ENCODE measurements at places on chromosomes 12 and 14. TPM values are rescaled to one million over a fixed set of nuclear protein-coding genes. Genes with fewer than 3 reads are reported as not detected.
A peak's percentile ranks its signal among the peaks of the same experiment; 100 is the strongest.

The MGST1 gene
- 354 TPM for total RNA-seq

DNA sequence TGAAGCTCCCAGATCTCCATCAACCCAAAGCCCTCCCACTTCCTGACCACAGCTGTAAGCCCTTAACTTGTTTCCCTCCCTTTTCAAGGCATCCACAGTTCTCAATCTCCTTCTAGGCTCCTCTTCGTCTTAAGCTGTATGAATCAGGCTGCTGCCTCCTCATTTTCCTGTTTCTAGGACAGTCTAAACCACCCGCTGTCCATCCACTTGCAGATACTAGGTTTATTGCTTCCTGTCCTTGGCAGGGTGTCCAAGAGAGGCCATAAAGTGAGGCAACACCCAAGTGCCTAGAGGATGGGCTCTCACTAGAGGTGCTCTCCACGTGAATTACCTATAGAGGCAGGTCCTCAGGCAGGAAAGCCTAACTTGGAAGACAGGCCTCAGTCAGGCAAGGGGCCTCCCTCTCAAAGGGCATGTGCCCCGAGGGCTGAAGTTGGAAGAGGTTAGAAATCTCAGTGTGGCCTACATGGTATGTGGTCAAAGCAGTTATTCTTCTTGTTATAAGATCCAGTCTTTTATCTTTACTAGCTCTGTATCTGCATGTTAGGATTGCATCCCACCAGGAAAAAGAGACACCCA is 8.8 kb upstream of the TMEM106C start:
- DNase-seq = no peak
- H3K27ac ChIP-seq = no peak overlapping the region
- peaks cover 13% of the 10 kb centered on the region for H3K36me3 ChIP-seq

GRCh38 chr12:75756771-75757170 is 245.4 kb upstream of the KRR1 start:
- H3K27me3 ChIP-seq = no peaks in the 10 kb centered on the region
- H3K4me1 ChIP-seq = peaks cover 13% of the 10 kb centered on the region
- no peak overlapping the region for H3K27ac ChIP-seq
- no peak overlapping the region for H3K4me3 ChIP-seq
- H3K36me3 ChIP-seq = no peaks in the 10 kb centered on the region

The TTC9 gene
- 34.2 TPM for total RNA-seq

DNA sequence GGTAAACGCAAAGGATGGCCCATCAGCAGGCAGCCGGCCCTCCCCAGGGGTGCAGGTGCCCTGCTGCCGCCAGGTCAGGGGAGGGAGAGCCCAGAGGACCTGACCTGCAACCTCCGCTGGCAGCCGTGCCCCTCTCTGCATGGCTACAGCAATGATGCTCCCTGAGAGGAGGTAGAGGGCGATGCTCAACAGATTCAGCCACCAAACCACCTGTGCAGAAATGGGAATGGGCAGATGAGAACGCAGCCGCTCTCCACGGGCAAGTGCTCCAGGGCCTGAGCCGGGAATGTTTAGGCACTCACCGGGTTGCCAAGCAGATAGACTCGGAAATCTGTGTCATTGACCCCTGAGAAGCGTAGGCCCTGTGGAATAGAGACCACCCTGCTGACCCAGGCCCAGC is 8.7 kb upstream of the NGB start:
- no peaks in the 10 kb centered on the region for H3K27me3 ChIP-seq
- H3K4me3 ChIP-seq = no peak overlapping the region
- peaks cover 5% of the 10 kb centered on the region for H3K36me3 ChIP-seq
- DNase-seq = no peak

The LRRC10 gene
- not detected for total RNA-seq

DNA sequence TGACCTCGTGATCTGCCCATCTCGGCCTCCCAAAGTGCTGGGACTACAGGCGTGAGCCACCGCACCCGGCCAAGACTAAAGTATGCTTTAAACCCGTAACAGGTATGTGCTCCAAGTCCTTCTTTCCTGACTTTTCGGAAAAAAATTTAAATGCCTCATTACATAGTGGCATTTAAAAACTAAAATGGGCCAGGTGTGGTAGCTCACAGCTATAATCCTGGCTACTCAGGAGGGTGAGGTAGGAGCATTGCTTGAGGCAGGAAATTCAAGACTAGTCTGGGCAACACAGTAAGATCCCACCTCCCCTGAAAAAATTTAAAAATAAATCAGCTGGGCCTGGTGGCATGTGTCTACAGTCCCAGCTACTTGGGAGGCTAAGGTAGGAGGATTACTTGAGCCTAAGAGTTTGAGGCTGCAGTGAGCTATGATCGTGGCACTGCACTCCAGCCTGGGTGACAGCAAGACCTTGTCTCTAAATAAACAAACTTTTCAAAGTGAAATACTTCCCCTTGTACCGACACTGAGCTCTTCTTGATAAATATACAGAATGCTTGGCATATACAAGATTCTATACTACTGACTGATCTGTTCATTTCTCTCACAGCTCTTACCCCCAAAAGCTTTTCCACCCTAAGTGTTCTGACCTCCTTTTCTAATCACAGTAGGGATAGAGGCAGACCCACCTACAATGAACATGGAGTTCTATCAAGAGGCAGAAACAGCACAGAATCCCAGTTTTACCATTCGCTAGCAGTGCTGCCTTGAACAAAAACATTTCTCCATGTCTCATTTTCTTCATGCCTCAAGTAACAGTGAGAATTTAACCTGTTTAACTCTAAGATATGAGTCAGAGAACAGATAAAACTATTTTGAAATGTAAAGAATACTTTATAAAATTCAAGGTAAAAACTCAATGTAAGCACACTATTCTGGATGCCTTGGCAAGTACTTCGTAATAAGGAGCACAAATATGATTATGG is 7.9 kb downstream of the PPP4R3A start:
- DNase-seq = no peak
- peaks cover 11% of the 10 kb centered on the region for H3K36me3 ChIP-seq
- peaks cover 10% of the 10 kb centered on the region for H3K4me1 ChIP-seq
- H3K27me3 ChIP-seq = no peaks in the 10 kb centered on the region
- no peak overlapping the region for H3K27ac ChIP-seq
- no peak overlapping the region for H3K4me3 ChIP-seq

GRCh38 chr12:46292754-46293402 is 24.0 kb upstream of the SLC38A1 start:
- no peaks in the 10 kb centered on the region for H3K27me3 ChIP-seq
- H3K36me3 ChIP-seq = no peaks in the 10 kb centered on the region
- no peaks in the 10 kb centered on the region for H3K4me1 ChIP-seq
- no peak overlapping the region for H3K27ac ChIP-seq

GRCh38 chr14:49314737-49315136 is 271.4 kb downstream of the RPS29 start:
- no peak overlapping the region for H3K4me3 ChIP-seq
- H3K4me1 ChIP-seq = no peaks in the 10 kb centered on the region
- DNase-seq = no peak
- H3K27ac ChIP-seq = no peak overlapping the region

- no peaks in the 10 kb centered on the region for H3K27me3 ChIP-seq
- no peak overlapping the region for H3K4me3 ChIP-seq
- no peaks in the 10 kb centered on the region for H3K36me3 ChIP-seq
- DNase-seq = no peak
- H3K4me1 ChIP-seq = no peaks in the 10 kb centered on the region
Observed at GRCh38 chr14:92615451-92615850, 101.9 kb downstream of the RIN3 start.

The TC2N gene
- 42.1 TPM for total RNA-seq

GRCh38 chr12:53214687-53215455 is 7.8 kb upstream of the ITGB7 start:
- peak; percentile 60 for DNase-seq
- peaks cover 11% of the 10 kb centered on the region for H3K27me3 ChIP-seq
- H3K4me1 ChIP-seq = peaks cover 50% of the 10 kb centered on the region
- H3K27ac ChIP-seq = peak overlapping the region; percentile 76

The SYCP3 gene
- total RNA-seq = 0.07 TPM

DNA sequence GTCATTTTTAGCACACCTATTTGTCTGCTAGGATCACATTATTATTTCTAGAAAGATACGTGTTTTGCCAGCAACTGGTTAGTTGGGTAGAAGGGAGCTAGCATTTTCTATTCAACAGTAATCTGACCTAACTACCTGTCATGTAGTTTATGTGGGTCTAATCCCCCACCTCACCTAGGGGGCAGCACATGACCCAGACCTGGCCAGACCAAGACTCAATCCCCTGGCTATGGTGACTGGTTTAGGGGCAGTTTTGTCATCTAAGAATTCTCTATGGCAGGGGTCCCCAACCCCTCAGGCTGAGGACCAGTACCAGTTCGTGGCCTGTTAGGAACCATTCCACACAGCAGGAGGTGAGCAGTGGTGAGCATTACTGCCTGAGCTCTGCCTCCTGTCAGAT is 29.5 kb upstream of the EVL start:
- no peak overlapping the region for H3K27ac ChIP-seq
- DNase-seq = peak; percentile 29
- no peaks in the 10 kb centered on the region for H3K4me1 ChIP-seq
- no peak overlapping the region for H3K4me3 ChIP-seq
- no peaks in the 10 kb centered on the region for H3K36me3 ChIP-seq

GRCh38 chr12:75662511-75663159 is 151.2 kb upstream of the KRR1 start:
- no peak for DNase-seq
- H3K36me3 ChIP-seq = no peaks in the 10 kb centered on the region
- 0 out of 2 replicates have a peak, but pooled peaks cover 7% of the 10 kb centered on the region for H3K4me1 ChIP-seq
- H3K27ac ChIP-seq = no peak overlapping the region

DNA sequence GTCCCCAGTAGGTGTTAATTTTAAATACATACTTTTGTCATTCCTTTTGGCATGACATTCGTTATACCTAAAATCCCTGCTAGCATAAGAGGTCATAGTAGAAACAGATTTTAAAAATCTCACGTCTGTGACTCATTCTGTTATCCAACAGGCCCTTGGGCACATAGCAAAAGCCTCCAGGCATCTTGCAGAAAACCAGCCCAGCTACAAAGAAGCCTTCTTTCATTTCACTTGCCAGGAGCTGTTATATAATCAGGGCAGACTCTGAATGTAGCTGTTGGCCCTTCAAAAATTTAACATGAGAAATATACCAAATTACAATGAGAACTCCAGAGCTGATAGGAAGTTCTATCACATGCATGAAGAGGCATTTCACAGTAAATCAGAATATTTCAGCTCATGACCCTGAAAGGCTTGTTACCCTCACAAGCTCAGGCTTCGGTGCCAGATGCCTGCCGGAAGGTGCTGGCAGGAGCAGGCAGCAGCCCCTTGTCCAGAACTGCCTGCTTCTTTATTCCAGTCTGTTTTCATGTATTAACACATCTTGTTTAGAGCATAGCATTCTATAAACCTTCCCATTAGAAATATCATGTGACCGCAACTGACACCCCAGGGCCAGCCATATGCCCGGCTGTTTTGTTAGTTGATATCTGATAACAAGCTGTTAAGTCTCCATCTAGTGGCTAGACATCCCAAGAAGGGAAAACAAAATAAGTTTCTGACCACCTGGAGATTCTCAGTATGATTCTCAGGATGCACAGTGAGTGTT is 17.8 kb downstream of the E2F7 start:
- DNase-seq = no peak
- no peak overlapping the region for H3K27ac ChIP-seq
- no peaks in the 10 kb centered on the region for H3K27me3 ChIP-seq
- H3K4me1 ChIP-seq = no peaks in the 10 kb centered on the region
- peaks cover 57% of the 10 kb centered on the region for H3K36me3 ChIP-seq

GRCh38 chr14:90547250-90547649 is 150.4 kb downstream of the CALM1 start:
- no peaks in the 10 kb centered on the region for H3K36me3 ChIP-seq
- DNase-seq = no peak
- H3K4me3 ChIP-seq = no peak overlapping the region
- peaks cover 6% of the 10 kb centered on the region for H3K4me1 ChIP-seq
- H3K27ac ChIP-seq = no peak overlapping the region
- H3K27me3 ChIP-seq = no peaks in the 10 kb centered on the region

The CAPZA3 gene
- total RNA-seq = not detected

The MYO1H gene
- total RNA-seq = not detected

The ACOT4 gene
- total RNA-seq = 3.7 TPM

The PLXNC1 gene
- total RNA-seq = 6.5 TPM

GRCh38 chr12:117085318-117085947 is 13.8 kb downstream of the TESC start:
- no peak overlapping the region for H3K27ac ChIP-seq
- H3K4me1 ChIP-seq = no peaks in the 10 kb centered on the region
- no peaks in the 10 kb centered on the region for H3K27me3 ChIP-seq
- DNase-seq = no peak

The IKZF4 gene
- 12.2 TPM for total RNA-seq

The NGDN gene
- 67.1 TPM for total RNA-seq

The DAO gene
- total RNA-seq = not detected

The MGP gene
- not detected for total RNA-seq

The LUM gene
- total RNA-seq = not detected

GRCh38 chr14:69632164-69632563 is 20.8 kb downstream of the SUSD6 start:
- no peaks in the 10 kb centered on the region for H3K36me3 ChIP-seq
- no peak overlapping the region for H3K4me3 ChIP-seq
- no peak for DNase-seq

DNA sequence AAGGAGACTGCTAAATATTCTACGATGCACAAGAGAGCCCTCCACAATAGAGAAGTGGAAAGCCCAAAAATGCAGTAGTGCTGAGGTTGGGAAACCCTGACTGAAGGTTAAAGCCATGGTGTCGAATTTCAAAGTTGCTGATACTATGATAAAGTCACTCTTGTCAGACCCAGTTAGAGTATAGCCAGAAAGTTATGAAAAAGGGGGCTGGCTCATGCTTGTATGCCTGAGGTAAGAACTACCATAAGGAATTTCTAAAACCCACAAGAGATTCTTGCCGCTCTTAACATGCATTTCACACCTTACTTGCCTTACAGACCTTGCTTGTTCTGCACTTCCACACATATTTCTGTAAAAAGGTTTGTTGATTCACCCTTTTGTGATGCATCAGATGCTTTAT is 184.6 kb downstream of the SLC6A15 start:
- peak; percentile 65 for DNase-seq
- H3K36me3 ChIP-seq = no peaks in the 10 kb centered on the region
- H3K27me3 ChIP-seq = no peaks in the 10 kb centered on the region
- H3K27ac ChIP-seq = no peak overlapping the region

The IGF1 gene
- total RNA-seq = not detected

- H3K27me3 ChIP-seq = no peaks in the 10 kb centered on the region
- no peak for DNase-seq
- H3K4me1 ChIP-seq = no peaks in the 10 kb centered on the region
- no peak overlapping the region for H3K27ac ChIP-seq
Observed at GRCh38 chr14:55482936-55483605, 42.7 kb upstream of the TBPL2 start.

DNA sequence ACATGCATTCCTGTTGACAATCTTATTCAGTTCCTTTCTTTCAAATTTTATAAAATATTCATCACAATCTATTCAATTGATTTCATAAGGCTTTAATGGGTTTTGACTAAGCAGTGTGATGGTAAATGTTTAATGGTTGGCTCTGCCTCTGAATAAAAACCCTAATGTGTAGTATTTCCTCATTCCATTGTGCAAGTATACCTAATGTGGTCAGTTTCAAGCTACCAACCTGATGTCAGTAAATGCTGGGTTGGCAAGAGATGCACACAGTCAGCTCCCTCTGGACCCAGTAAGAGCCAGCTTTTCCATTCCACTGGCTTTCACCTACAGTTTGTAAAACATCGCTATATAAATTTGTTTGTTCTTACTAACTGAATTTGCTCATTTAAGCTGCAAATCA is 53.9 kb downstream of the METTL25 start:
- no peaks in the 10 kb centered on the region for H3K27me3 ChIP-seq
- H3K27ac ChIP-seq = no peak overlapping the region
- no peak overlapping the region for H3K4me3 ChIP-seq
- no peaks in the 10 kb centered on the region for H3K4me1 ChIP-seq
- H3K36me3 ChIP-seq = no peaks in the 10 kb centered on the region
- DNase-seq = no peak

All from GM23338 (cell line).